Psoas muscle (tissue), 8 donors: ENCODE measurements at places on chromosomes 12 and 14. TPM values are rescaled to one million over a fixed set of nuclear protein-coding genes. Genes with fewer than 3 reads are reported as not detected.

Gene CAND1
- total RNA-seq, result 48.6 TPM

Gene ADAM21
- 0.11 TPM for total RNA-seq

Gene TSPAN9
- 28.0 TPM for total RNA-seq

GRCh38 chr12:28993720-28994119, 155.4 kb upstream of the FAR2 start:
- no peak for DNase-seq
- no peaks in the 10 kb centered on the region for H3K27me3 ChIP-seq
- no peaks in the 10 kb centered on the region for H3K4me1 ChIP-seq
- H3K27ac ChIP-seq, result no peak overlapping the region
- H3K4me3 ChIP-seq, result no peak overlapping the region
- no peaks in the 10 kb centered on the region for H3K36me3 ChIP-seq

DNA sequence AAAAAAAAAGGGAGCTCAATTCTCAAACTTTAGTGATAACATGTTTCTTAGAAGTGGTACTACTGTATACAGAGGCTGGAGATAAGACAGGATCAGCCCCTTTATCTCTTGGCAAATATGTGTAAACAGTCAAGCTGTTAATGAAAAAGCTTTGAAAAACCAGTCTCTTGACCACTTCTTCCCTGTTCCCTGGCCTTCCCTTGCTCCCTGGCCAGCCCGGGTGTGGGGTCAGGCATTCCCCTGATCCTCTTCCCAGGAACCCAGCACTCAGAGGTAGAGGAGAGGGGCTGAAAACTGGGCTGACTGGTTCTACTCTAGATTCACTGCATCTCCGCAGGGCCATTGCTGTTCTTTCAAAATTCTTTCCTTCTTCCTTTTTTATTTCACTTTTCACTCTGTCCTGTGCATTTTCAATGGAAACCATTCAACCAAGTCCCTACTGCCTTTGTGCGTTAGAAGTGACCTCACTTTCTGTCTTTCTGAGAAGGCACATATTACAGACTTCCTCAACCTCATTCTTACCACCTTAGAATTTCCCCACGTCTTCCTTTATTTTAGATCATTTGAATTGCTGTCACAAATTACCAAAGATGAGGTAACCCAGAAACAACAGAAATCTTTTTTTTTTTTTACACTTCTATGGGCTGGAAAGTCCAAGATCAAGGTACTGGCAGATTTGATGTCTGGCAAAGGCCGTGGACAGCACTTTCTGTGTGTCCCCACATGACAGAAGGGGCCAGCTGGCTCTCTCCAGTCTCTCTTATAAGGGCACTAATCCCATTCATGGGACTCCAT, 5.7 kb downstream of the GNG2 start:
- no peak for DNase-seq
- peaks cover 4% of the 10 kb centered on the region for H3K27me3 ChIP-seq
- no peak overlapping the region for H3K4me3 ChIP-seq

Gene MGST1
- 17.8 TPM for total RNA-seq

GRCh38 chr14:37544407-37544806, 50.6 kb downstream of the FOXA1 start:
- no peak overlapping the region for H3K4me3 ChIP-seq
- H3K27ac ChIP-seq, result no peak overlapping the region
- H3K27me3 ChIP-seq, result no peaks in the 10 kb centered on the region
- H3K36me3 ChIP-seq, result no peaks in the 10 kb centered on the region
- no peak for DNase-seq

GRCh38 chr12:1978078-1978862, 26.0 kb downstream of the DCP1B start:
- DNase-seq, result no peak
- no peaks in the 10 kb centered on the region for H3K36me3 ChIP-seq
- no peak overlapping the region for H3K4me3 ChIP-seq
- H3K4me1 ChIP-seq, result peaks cover 12% of the 10 kb centered on the region
- H3K27me3 ChIP-seq, result no peaks in the 10 kb centered on the region
